Stimulated activated CD8-positive, alpha-beta memory T cell treated with anti-CD3 and anti-CD28 coated beads, Interleukin-4, amount 100 ng/mL, for 1 hour (primary cell): ENCODE measurements at places on chromosomes 7 and 10.

- no peak for DNase-seq
These were observed 13.7 kb upstream of the CLDN4 start for GRCh38 chr7:73817121-73817520.

DNA sequence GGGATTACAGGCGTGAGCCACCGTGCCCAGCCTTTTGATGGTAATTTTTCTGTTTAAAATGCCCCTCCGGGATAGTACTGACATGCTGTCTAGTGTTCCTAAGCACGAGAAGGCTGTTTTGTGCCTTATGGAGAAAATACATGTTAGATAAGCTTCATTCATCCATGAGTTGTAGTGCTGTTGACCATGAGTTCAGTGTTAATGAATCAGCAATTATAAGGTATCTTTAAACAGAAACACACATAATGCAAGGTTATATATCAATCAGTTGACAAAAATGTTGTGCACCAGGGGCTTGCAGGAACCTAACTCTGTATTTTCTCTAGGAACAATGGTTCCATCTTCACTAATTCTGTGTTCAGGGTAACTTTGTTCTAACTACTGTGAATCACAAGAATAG is 30.8 kb upstream of the HECW1 start:
- DNase-seq = no peak

- no peak for DNase-seq
These were observed 618.6 kb upstream of the CNTNAP2 start for GRCh38 chr7:145497911-145498525.

DNA sequence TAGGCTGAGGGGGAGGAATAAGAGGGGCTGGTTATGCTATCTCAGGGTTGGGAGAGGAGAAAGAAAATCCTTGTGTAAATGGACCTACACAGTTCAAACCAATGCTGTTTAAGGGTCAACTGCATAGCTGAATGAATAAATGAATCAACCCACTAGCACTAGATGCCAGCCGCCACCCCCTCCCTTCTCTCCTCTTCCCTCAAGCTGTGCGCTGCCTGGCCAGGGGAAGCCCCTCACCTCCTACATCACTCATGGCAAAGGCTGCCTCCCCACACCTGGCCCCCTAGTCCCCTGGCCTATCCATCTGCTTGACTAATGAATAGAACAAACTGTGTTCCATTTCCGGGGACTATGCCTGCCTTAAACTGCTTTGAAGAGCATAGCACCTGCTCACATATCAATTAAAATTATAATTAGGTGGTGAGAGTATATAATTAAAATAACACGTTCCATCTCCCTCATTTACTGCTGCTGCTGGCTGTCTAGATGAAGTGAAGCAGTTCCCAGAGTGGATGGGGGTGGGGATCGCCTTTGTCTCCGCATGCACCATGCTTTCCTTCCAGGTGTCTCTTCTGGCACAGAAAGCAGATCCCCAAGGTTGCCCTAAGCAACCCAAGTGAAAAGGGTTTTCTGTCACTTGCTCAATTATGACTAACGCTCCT is 32.6 kb downstream of the GRID1 start:
- no peak for DNase-seq

DNA sequence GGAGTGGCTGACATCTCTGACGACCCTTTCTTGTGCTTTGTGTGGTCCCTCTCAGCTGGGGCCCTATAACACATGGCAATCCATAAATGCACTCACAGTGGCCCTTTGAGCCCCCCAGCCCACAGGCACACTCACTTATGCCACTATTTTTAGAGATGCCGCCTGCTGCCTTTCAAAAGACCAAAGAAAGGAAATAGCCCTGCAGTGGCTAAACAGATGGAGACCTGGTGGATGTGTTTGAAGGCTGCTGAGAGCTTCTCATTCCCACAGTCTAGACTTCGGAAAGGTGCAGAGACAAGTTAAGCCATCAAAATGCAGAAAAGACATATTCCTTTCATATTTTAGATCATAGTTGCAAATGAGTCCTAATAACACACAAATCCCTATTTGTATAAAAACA is 42.0 kb upstream of the PDZD8 start:
- DNase-seq = no peak

DNA sequence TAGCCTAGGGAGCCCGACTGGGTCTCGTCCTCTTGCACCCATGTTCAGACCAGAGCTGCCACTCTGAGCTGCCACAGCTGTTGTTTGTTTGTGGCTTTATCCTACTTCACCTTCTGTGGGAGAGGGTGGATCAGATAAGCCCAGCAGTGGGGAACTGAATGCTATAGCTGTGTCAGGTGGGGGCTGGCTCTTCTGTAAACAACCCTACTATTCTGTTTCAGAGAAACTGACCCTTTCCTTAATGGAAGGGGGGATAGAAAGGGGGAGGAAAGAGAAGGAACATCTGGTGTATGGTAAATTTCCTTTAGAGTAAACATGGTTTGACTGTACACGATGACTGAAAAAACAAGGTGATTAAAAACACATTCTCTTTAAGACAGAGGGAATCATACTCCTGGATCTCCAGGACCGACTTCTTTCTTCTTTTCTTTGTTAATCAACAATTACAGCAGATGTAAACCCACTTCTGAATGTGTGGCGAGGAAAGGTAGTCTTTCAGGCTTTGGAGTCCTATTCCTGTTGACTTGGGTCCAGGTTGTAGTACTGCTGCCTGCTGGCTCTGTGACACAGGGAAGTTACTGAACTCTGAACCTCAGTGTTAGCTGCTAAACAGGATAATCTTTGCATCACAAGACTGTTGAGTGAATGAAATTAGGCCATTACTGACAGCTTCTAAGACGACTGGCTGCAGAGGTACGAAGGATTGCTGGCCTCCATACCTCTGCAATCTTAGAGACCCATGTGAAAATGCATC is 6.0 kb downstream of the PRXL2A start:
- no peak for DNase-seq

DNA sequence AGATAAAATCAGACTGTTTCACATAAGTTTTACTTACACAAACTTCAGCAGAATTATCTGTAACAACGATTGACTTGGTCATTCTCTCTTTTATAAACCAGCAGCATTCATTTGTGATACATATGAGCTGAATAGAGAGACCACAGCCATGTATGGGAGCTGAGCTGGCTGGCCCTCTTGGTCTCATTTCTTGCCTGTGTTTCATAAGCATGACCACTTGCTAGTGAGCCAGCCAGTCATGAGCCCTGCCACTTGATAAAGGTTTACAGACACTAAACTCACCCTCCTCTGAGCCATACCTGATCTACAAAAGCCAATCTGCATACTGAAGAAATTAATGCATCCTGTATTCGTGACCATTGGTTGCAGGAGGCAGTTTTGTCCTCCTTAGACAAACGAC is 82.1 kb downstream of the PKD1L1 start:
- no peak for DNase-seq

GRCh38 chr7:41629711-41630111 is 73.2 kb downstream of the INHBA start:
- DNase-seq = no peak

DNA sequence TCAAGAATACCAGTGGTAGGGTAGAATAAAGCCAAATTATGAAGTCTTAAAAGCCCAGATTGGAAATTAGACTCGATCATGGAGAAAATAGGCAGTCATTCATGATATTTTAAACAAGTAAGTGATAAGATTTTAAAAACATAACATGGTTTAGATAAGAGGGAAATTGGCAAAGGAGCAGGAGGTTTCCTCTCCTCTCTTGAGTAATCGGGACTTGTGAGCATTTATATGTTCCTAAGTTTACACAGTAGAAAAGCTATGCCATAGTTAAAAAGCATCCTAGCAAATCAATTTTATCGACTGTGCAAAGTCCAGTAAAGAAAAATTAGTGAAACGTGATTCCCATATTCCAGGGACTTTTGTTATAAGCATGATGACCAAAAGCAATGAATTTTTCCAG is 313.2 kb downstream of the AHR start:
- no peak for DNase-seq

- DNase-seq = no peak
These were observed 46.7 kb downstream of the TFAM start for GRCh38 chr10:58431903-58432302.

GRCh38 chr10:68871105-68871711 is 29.9 kb upstream of the DDX50 start:
- no peak for DNase-seq

- no peak for DNase-seq
These were observed 6.4 kb upstream of the PRTFDC1 start for GRCh38 chr10:24958721-24959381.

GRCh38 chr10:17958049-17958448 is 6.3 kb downstream of the SLC39A12 start:
- no peak for DNase-seq

- no peak for DNase-seq
These were observed 753 bp downstream of the CAMK2B start for GRCh38 chr7:44324481-44325200.

DNA sequence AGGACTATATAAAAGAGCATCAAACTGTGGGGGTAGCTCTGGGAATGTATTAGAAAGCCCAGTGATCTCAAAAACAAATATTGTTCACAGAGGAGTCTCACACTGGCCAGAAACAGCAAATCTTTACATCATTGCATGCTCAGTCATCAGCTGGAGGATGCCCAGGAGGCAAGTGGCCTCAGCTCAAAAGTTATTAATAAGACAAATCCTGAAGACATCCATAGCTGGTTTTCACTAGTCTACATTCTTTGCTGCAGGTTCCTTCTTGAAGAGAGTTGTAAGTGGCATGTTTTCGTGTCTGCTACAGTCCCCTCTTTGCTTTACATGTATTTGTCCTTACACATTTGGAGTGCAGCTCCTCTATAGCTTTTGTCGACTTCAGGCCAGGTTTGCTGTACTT is 8.6 kb upstream of the CCDC7 start:
- no peak for DNase-seq

DNA sequence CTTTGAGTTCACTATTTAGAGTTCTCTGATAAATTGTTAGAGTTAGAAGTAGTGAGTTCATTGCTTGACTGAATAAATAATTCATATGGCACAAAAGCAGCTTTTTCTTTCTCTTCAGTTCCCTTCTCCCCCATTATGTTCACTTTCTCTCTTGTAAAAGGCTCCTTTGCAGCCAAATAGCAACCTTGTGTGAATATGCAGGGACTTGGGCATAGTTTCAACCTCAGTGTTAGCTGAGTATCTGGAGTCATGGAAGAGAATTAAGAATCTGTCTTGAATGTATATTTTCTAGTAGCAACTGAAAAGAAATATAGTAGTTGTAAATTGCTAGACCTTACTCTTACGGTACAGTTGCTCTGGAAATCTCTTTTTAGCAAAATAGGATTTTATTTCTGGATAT is 31.9 kb downstream of the ZEB1 start:
- no peak for DNase-seq

GRCh38 chr10:75117995-75118394 is 6.5 kb downstream of the SAMD8 start:
- DNase-seq = no peak

DNA sequence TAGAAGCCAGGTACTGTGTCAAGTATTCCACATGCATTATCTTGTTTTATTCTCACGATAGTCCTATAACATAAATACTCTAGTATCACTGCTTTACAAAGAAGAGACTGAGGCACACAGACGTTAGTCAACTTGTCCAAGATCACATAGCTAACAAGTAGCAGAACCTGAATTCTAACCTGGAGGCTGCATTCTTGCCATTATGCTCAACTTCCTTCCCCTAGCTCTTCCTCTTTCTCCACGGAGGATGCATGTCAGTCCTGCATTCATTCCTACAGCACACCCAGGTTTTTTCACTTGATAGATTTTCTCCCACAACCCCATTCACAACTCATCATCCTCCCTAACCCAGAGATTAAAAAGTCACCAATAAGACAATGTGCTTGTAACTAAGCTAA is 388.5 kb upstream of the NFE2L3 start:
- no peak for DNase-seq

DNA sequence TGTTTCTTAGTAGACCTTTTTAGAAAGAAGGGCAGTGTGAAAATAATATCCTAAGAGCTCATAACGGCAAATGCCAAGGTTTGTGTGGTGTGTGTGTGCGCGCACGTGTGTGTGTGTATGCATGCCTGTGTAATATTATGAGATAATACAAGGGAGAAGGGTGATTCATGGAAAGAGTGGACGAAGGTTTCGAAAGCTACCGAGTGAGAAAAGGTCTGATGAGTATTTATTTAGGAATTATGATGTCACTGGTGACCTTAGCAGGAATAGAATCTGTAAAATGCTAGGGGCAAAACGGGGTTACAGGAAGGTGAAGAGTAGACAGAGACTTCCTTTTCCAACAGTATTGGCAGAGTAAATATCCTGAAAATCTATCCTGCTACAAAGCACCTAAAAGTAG is 107.3 kb downstream of the AHR start:
- DNase-seq = no peak

GRCh38 chr10:103734731-103735130 is 120.6 kb downstream of the SH3PXD2A start:
- DNase-seq = no peak

- no peak for DNase-seq
These were observed 42.6 kb downstream of the GSDME start for GRCh38 chr7:24714676-24715010.

- no peak for DNase-seq
These were observed 126.4 kb upstream of the FZD1 start for GRCh38 chr7:91137788-91138368.

GRCh38 chr7:26546508-26547053 is 254.9 kb downstream of the SNX10 start:
- DNase-seq = no peak

GRCh38 chr7:129767120-129768015 is 155.8 kb downstream of the NRF1 start:
- no peak for DNase-seq

GRCh38 chr10:17872191-17873091 is 63.3 kb downstream of the MRC1 start:
- DNase-seq = no peak

- no peak for DNase-seq
These were observed 60.6 kb upstream of the KLF14 start for GRCh38 chr7:130794619-130794922.

GRCh38 chr10:11886851-11887250 is 63.7 kb downstream of the PROSER2 start:
- DNase-seq = no peak

DNA sequence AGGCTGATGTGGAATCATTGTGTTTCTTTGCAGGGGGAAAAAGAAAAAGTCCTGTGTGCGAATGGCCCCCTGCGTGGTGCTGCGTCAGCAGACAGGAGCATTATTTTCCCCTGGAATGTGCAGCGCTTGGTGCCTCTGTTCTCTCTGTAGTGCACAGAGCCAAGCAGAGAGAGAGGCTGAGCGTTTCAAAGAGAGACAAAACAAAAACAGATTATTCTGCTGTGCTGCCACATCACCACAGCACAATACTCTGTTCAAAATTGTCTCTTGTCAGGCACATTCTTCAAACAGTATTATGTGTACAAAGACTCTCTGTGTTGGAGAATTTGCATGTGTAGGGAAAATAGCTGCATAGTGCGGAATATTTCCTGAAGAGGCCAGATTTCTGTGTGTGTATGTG is 609.0 kb downstream of the SDK1 start:
- DNase-seq = no peak

- DNase-seq = no peak
These were observed 8.5 kb downstream of the DDX56 start for GRCh38 chr7:44565097-44565794.

- DNase-seq = no peak
These were observed 185.9 kb upstream of the AGR3 start for GRCh38 chr7:17067691-17068090.

GRCh38 chr7:121832347-121832746 is 40.6 kb upstream of the PTPRZ1 start:
- DNase-seq = no peak

GRCh38 chr10:110859973-110860376 is 11.8 kb upstream of the PDCD4 start:
- no peak for DNase-seq
